ENCODE measurements at places on chromosomes 7 and 10.

GRCh38 chr10:104415526-104416165, 62.0 kb downstream of the CFAP58 start:
- DNase-seq: no peak

DNA sequence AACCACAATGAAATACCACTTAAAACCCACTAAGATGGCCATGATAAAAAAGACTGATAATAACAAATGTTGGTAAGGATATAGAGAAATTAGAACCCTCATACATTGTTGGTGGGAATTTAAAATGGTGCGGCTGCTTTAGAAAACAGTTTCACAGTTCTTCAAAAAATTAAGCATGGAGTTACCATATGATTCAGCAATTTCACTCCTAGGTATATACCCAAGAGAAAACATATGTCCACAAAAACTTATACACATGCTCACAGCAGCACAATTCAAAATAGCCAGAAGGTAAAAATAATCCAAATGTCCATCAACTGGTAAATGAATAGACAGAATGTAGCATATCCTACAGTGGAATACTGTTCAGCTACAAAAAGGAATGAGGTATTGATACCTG, 30.0 kb downstream of the ATXN7L1 start:
- no peak for DNase-seq

GRCh38 chr7:149161241-149161848, 14.1 kb downstream of the ZNF398 start:
- DNase-seq: no peak

DNA sequence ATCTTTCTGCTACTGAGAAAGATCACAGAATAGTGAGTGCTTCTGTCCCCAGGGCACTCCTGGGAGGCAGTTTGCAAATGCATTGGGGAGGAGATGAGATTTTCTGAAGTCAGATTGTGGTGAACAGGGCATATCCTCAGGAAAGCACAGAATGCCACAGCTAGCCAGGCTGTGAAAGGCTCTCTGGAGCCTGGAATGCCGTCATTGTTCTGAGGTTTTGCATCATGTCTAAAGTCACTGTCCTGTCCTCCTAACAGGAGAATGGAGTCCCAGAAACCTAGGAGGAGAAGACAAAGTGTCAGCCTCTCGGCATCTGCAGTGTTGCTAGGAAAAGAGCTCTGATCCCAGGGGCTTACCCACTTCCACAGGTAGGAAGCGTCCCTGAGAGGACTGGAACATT, 69.2 kb upstream of the IGFBP3 start:
- no peak for DNase-seq

- no peak for DNase-seq
Measured at GRCh38 chr10:18233775-18234174, 93.6 kb downstream of the CACNB2 start.

- DNase-seq: no peak
Measured at GRCh38 chr10:58782876-58783851, 270.5 kb downstream of the BICC1 start.
